Activated T-cell treated with anti-CD3 and anti-CD28 coated beads for 1 hour (primary cell): ENCODE measurements at places on chromosomes 2 and 18.

- no peak for DNase-seq
Measured at GRCh38 chr18:36442717-36443116, 145.2 kb downstream of the FHOD3 start.

DNA sequence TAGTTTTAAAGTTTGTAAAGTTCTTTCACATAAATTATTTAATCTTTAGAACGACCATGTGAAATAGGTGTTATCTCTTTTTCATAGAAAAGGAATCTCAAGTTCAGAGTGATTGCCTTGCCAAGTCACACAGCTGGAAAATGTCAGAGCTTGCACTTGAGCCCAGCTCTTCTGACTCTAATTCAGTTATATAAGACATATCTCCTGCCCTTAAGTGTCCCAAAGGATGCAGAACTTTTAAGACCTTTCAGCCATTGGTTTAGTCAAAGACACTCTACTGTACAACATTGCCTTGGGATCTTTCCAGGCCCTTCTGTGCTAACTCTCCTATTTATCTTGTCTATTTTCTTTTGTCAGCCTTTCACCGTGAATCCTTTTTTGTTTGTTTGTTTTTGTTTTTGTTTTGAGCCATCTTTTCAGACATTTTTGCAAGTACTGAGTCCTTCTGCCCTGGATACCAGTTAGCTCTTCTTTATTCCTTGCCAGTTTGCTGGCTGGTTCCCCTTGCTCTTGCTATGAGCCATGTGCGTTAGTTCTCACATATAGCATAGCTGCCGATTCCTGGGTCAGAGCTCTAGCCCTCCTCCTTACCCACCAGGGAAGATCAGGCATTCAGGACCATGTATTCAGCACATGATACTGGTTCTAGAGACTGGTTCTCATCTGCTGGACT, 160.0 kb upstream of the MYO3B start:
- no peak for DNase-seq

DNA sequence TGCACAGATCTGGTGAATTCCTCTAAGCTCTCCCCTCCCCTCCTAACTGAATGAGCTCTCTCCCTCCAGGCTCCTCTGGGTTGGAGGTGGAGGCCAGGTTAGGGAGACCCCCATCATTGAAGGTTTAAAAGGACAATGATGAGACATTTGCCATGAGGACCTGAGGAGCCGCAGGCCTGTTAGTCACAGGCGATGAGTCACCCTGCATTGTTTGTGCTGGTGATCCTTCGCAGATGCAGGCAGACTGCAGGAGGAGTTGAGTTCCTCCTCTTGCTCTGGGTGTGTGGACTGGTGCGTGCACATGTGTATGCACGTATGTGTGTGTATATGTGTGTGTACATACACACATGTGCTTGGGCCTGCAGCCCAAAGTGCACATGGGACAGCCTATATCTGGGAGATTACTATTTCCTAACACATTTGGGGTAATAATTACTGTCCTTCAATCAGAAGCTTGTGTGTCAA, 42.0 kb downstream of the MCFD2 start:
- no peak for DNase-seq

DNA sequence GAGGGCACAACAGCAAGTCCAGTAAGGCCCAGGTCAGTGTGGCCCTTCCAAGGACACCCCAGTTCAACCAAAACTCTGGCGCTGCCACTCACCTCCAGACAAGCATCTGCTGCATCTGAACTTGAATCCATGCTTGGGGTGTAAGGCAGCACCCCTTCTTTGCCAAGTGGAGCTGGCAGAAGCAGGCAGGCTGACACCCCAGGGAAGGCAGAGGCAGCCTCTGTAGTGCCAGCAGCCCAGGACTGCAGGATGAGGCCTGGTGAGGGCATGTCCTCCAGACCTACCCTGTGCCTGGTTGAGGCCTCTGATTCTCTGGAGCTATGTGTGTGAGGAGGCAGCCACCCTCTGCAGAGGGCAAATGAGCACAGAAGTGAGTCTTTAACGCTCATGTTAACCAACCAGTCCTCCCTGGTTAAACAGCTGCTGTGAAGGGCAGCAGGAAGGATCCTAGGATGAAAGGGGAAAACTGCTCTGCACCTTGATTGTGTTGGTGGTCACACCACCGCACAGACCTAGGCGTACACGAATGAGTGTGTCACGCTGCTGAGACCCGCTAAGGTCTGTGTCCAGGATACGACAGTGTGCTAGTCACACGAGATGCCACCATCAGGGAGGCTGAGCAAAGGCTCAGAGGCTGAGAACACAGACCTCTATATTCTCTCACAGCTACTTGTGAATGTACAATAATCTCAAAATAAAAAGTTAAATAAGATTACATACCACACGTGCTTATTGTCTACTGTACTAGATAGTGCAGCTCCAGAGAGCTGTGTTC, 2.2 kb downstream of the PARD6G start:
- DNase-seq: no peak

DNA sequence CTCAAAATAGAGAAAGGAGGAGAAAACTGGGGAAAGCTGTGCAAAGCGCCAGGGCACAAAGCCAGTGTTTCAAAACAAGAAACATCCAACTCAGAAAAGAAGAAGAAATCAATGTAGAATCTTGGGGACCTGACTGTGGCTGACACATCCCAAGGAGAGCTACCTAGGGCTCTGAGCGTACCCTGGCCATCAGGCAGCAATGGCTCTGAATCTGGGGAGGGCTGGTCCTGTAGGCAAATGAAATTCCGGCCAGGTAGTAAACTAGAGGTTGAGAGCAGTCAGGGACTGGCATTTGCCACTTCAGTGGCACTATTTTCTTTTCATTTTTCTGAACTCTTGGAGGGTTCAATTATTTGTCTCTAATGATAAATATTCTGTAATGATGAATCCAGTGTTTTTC, 525.8 kb downstream of the STK39 start:
- no peak for DNase-seq

- no peak for DNase-seq
Measured at GRCh38 chr18:39604836-39605235, 2039.2 kb upstream of the CELF4 start.

GRCh38 chr2:18123211-18123570, 244.7 kb downstream of the KCNS3 start:
- no peak for DNase-seq

DNA sequence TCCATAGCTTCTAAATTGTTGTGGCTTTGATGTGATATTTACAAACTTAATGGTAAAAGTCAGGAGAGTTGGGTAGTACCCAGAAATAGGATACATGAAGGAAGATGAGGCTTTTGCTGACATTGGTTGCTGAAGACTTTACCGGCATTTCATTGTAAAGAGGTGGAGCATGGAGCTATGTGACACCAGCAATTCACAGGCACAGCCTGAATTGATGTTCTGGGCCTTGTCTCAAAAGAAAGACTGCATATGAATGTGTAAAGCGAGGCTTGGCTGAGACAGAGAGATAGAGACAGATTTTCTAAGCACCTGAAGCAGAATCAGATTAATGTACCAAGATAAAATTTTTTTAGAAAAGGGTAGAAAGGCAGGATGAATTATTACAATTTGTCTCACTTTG, 864.9 kb upstream of the ID2 start:
- DNase-seq: no peak

DNA sequence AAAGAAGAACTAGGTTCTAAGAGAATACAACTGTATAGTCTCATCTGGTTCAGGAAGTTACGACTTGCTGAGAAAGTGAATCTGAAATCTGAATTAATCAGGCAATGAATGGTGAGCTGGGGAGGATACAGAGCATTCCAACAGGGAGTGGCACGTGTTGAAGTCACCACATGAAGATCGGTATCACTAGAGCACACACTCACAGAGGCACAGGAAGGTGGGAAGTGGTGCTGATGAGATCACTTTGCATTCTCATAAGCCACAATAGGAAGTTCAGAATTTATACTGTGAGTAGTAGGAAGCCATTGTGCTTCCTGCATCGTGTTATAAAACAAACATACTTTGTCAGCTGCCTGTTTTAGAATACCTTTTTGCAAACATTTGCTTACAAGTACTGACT, 615.0 kb upstream of the DDX18 start:
- no peak for DNase-seq

- no peak for DNase-seq
Measured at GRCh38 chr18:66553824-66554223, 50.1 kb downstream of the CDH19 start.

- no peak for DNase-seq
Measured at GRCh38 chr18:25516747-25517498, 165.0 kb upstream of the ZNF521 start.

- no peak for DNase-seq
Measured at GRCh38 chr2:232455426-232456255, at the start of gene ALPI. Gene ALPI (plus strand): TSS chr2:232456153. CDS start chr2:232456200, 47 bp downstream.

- DNase-seq: no peak
Measured at GRCh38 chr2:25336383-25336841, 5.3 kb downstream of the DNMT3A start.

GRCh38 chr18:44791520-44791919, 110.8 kb downstream of the SETBP1 start:
- DNase-seq: no peak

- no peak for DNase-seq
Measured at GRCh38 chr2:1942836-1943360, 198.6 kb upstream of the PXDN start.

DNA sequence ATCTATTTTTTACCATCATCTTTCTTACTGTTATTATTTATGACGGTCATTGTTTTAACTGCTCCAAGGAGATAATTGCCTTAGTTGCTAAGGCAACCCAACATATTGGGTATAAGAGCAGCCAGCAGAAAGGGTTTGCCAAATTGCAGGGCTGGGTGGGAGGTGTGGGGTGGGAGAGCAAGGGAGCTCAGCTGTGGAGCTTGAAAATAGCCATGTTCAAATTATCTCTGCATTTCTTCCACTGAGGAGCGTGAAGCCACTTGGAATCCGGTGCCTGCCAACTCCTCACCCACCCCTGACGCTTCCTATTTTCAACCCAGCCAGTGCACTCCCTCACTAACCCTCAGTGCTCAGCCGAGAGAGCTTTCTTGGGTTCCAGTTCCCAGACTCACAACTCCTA, 60.8 kb downstream of the SETBP1 start:
- no peak for DNase-seq

GRCh38 chr2:137925599-137925998, 38.7 kb upstream of the HNMT start:
- no peak for DNase-seq

- peak; percentile 28 for DNase-seq
Measured at GRCh38 chr2:6866275-6866671, 566 bp upstream of the CMPK2 start.

GRCh38 chr2:168896783-168897182, 4.3 kb upstream of the G6PC2 start:
- DNase-seq: no peak

GRCh38 chr18:45775241-45775676, 50.2 kb upstream of the SIGLEC15 start:
- DNase-seq: peak; percentile 23

DNA sequence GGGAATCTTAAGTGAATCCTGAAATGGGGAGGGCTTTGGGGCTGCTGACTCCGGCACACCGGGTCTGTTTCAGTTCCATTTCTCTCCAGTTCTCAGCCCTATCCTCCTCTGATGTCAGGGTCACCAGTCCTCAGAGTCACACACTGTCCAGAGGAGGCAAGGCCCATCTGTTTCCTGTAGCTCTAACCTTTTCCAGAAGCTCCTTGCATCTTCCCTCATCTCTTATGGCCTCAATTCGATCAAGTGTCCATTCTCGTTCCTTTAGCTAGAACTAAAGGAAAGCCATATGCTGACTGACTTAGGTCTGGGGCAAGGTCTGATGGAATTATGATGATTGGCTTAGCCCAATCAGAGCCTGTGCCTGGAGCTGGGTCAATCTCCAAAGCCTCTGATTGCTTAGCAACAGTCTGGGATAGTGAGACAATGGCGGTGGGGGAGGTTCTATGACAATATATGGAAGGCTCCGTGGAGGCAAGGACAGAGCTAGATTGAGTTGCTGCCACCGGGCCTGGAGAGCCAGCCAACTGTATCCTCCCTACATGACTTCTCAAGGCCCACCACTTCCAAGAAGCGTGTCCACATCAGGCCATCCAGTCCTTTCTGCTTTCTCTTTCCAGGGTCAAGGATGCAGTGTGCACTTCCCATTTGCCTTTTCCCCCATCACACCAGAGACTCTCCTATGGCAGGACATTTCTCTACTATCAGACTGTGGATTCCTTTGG, 5.2 kb downstream of the ANKRD53 start:
- DNase-seq: no peak

- DNase-seq: no peak
Measured at GRCh38 chr2:44075541-44075940, 79.8 kb upstream of the LRPPRC start.

- DNase-seq: no peak
Measured at GRCh38 chr2:235468978-235469655, 24.7 kb upstream of the AGAP1 start.

- no peak for DNase-seq
Measured at GRCh38 chr2:16861111-16861510, 195.5 kb upstream of the CYRIA start.

DNA sequence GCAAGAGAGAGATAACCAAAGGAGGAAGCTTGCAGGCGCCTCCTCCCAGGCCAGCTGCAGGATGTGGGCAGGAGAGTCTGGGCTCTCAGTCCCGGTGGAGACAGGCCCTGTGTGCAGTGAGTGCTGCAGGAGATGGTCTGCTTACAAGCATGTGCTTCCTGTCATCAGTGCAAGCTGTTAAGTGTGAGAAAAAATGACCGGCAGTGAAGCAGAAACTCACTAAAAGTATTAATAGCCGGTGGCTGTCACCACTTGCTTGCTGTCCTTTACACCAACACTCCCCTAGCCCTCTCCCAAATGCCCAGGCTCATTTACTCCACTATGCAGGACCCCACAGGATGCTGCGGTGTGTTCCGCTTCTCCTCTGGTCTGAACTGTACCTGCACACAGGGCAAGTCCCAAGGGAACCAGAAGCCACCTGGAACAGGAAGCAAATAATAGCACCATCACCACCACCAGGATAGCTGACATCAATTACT, 435.6 kb upstream of the HS6ST1 start:
- no peak for DNase-seq

DNA sequence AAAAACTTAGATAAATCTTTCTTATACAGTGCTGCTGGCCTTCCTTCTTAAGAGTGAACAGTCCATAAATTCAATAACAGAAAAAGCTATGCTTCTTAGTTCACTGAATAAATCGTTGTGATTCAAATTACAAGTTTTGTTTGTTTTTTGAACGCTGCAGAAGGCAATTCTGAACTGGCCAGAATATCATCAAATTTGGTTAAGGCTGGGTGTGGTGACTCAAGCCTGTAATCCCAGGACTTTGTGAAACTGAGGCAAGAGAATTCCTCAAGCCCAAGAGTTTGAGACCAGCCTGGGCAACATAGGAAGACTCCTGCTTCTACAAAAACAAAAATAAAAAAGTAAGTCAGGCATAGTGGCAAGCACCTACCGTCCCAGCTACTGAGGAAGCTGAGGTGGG, 111.2 kb upstream of the SLC39A10 start:
- no peak for DNase-seq

DNA sequence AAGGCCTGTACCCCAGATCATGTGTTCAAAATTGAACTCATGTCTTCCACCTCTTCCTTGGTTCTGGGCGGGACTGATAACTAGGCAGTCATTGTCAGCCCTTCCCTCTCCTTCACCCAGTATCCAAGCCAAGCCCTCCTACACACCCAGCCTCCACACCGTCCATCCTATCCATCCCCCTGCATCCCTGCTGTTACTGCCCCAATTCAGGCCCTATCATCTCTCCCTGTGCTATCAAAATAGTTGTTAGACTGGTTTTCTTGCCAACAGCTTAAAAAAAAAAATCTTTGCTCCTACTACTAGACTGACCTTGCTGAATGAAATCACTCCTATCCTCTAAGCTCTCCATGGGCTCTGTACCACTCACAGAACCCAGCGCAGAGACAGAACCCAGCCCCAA, 32.8 kb downstream of the TGFA start:
- no peak for DNase-seq
